ENCODE measurements at places on chromosomes 5 and 9. TPM values are rescaled to one million over a fixed set of nuclear protein-coding genes. Genes with fewer than 3 reads are reported as not detected.
A peak's percentile ranks its signal among the peaks of the same experiment; 100 is the strongest.

TLX3 gene
- not detected for total RNA-seq

MSANTD3 gene
- total RNA-seq, result 12.2 TPM

KLHL3 gene
- total RNA-seq, result 2.0 TPM

EGR1 gene
- total RNA-seq, result 20.0 TPM

GRCh38 chr9:107794259-107794658 is 304.7 kb upstream of the KLF4 start:
- no peak for DNase-seq

GRCh38 chr9:11347437-11347836 is 734.6 kb upstream of the PTPRD start:
- DNase-seq, result no peak

DNA sequence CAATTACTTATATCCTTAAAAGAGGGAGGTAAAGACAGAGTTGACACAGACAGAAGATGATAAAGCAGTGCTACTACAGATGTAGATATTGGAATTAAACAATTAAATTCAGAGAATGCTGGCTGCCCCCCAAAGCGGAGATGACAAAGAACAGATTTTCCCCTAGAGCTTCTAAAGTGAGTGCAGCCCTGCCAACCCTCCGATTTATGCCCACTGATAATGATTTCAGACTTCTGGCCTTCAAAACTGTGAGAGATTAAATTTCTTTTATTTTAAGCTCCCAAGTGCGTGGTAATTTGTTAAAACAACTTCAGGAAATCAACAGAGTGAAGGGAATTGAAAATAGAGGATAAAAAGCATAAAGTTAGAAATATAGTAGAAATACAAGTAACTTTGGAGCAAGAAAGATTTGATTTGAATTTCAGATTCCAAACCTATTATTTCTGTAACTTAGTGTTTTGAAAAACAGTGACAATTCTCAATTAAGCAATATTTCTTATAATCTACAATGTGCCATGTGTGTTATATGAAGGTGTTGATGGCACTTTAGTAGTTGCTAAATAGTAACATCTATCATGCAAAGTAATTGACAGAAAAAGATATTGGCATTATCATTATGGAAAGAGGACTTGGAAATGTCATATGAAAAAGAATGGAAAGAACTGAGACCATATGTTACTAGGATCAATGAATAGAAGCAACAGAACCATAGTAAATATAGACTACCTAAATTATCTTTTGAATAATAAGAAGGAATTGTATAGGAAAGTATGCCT is 946.4 kb upstream of the PTPRD start:
- DNase-seq, result no peak

DNA sequence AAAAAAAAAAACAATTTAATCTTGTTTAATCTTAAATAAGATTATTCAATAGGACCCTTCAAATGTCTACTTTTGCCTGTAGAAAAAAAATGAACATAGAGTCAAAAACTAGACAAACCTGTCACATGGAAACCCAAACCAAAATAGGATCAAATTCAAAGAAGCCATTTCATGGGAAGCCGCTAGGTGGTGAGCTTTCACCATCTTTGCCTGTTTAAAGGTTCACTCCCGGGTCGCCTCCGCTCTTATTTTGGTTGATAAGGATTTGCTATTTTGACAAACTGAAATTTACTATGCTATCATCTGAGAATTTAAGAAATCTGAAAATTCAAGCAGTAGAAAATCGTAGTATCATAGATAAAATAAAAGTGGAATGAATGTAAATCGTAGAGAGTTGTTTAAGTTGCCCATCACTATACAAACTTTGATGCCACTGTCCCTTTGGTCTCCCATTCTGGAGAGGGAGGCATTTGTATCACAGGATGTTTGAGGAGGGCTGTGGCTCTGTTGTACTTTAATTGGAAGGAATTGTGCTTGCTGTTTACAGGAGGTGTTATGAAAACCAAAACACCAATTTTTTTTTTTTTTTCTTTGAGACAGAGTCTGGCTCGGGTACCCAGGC is 43.5 kb upstream of the DNAH5 start:
- no peak for DNase-seq

- DNase-seq, result no peak
Measured at GRCh38 chr5:64685866-64686265, 4.4 kb upstream of the SHISAL2B start.

DNA sequence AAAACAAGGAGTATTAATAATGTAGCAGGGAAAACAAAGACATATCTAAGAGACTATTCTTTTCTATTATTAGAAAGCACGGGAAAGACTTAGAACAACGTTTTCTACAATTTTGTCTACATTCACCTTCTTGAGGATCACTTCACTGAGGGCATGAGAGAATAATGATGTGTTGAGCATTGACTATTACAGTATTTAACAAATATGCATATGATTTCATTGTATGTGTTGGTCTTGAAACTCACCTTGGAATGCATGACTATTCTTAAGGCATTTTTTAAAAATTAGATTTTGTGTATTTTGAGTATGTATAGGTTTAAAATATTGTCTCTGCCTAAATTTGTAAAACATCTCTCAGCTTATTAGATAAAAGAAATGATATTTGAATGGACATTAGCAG is 1.2 kb downstream of the FSD1L start:
- no peak for DNase-seq

DNA sequence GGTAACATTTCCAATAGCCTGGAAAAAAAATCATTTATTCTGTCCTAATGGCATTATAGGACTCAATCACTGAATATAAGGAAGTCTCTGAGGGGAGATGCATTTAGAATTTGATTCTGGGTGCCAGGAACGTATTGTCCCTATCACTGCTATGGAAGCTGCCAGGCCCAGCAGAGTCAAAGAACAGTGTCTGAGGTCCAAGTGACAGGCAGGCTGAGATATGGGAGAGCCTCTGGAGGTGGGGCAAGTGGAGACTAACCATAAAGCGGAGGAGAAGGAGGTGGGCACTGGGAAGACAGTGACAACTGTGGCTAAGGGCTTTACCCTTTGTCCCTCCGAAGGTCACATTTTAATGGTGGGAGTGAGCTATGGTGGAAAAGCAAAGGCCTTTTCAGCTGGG is 505.5 kb downstream of the CTNND2 start:
- no peak for DNase-seq

DNA sequence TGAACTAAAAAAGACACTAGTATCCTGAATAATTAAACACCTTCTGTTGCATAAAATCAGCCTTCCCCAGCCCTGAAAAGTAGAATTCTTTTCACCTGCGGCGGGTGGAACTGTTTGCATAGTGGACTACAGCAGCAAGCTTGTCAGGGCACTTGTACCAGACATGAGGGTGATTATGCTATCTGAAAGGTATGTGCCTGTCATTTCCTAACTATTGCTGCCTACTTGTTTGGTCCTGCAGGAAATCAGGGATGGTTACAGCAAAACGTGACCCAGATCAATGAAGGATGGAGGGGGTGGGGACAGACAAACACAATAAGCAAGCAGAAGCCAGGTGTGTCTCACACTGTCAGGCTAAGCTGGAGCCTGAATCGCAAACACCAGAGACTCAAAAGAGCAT is 385.6 kb downstream of the MLLT3 start:
- DNase-seq, result no peak

DNA sequence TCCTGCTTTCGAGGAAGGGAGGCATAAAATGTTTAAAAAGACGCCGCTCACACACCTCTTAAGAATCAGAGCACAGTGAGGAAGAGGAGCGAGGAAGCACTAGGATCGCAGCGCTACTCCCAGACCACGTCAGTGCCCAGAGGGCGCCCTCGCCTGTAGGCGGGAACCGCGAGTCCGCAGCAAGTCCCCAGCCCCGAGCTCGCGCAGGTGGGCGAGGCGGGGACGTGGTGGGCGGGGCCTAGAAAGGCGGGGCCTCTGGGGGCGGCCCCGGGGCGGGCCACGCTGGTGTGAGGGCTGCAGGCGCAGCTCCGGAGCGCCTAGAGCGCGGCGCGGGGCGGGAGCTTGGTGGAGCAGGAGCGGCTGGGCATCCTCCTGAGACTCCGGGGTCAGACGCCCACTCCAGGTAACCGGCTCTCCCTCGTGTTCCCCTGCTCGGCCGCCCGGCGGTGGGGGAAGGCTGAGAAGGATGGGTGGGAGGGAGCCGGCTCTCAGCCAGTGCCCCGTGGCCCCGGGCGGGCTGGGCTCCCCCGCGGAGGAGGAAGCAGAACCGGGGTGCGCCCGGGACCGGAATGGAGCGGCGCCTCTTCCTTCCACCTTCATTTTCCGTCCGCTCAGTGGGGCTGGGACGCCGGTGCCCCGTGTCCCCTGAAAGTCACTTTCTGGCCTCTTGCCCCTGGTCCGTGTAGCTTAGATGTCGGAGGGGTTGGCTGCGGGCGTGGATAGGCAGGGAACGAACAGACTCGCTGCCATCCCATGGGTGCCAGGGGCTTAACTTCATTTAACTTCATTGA is at the start of gene GCNT1:
GCNT1 (plus strand) TSS at position 280 of the 791 bp plus-strand sequence. CDS start 43,200 bp downstream, outside the sequence.
- DNase-seq, result peak; percentile 88

DNA sequence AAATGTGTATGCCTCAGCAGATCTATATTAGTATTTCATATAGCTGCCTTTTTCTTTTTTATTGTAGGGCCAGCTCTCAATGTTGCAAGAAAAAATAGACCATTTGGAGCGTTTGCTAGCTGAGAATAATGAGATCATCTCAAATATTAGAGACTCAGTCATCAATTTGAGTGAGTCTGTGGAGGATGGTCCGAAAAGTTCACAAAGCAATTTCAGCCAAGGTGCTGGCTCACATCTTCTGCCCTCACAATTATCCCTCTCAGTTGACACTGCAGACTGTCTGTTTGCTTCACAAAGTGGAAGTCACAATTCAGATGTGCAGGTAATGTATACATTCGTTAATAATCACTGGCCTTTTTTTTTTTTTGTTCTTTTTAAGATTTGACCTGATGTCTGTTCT is 23.7 kb downstream of the MAN2A1 start:
- DNase-seq, result no peak

DNA sequence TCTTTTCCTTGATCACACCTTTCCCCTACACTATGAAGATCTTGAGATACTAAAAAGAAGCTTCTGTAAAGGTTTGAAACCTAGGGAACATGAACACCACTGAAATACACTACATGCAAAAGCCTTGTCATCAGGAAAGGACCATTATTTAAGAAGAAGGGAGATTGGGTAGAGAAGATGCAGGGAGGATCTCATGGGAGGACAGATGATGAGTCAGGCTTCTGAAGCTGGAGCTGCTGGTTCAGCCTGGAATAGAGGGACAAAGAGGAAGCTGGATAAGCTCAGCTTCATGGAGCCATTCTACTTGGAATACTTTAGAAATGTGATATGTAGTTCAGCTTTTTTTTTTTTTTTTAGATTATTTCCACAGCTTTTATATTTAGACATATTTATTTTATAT is 169.8 kb downstream of the MAN2A1 start:
- no peak for DNase-seq

- DNase-seq, result peak; percentile 65
Measured at GRCh38 chr9:127555840-127556820, 55.9 kb upstream of the STXBP1 start.

DNA sequence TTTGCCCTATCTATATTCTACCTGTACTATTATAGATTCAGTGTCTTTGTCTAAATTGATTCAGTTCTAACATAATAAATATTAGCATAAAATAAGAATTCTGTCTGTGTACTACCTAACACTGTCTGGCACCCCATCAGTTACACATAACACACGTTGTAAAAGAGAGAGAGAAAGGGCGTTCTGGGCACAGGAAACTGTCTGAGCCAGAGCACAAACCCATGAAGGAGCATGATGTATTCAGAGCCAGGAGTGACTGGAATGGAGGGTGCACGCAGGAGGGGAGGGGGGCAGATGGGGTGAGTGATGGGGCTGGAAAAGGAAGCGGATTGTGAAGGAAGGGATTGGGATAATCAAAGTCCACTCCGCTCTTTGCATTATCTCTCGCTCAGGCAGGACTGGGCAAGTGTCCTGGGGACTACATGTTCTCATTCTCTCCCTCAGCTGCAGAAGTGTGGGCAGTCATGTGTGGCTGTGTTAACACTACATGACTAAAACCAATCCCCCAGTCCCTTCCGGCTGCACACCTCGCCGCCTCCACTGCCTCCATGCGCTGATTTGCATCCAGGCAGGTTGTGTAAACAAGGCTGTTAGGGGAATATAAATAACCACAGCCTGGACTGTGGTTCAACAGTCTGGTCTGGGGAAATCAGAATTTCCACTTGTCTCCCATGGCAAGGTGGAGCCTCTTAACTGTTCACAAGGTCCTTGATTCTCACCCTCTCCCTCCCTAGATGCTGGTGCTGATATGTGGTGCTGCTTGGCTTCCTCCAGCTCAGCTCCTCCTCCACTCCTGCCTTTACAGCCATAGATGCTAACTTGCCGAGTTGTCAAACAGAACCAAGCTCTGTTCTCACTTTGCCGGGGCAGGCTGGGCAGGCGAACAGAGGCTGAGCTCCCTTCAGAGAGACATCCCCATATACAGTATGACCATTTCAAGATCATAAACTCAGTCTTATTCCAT is 367.5 kb upstream of the BRINP1 start:
- no peak for DNase-seq

DNA sequence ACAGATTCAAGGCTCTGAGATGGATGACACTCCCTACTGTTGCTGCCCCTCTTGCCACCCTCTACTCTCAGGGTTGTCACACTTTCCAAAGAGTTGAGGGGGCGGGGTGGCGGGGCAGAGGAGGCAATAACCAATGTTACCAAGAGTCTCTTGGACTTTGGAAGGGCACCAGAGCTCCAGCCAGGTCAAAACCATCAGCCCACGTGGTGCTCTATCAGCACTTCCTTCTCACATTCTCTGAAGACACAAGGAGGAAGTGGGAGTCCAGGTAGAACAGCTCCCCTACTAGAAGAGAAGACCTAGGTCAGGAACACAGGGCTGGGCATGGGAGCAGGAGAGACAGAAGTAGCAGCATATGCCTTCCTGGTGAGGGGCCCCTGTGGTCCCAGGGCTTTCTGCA is 33.0 kb upstream of the PIK3R1 start:
- DNase-seq, result no peak

DNA sequence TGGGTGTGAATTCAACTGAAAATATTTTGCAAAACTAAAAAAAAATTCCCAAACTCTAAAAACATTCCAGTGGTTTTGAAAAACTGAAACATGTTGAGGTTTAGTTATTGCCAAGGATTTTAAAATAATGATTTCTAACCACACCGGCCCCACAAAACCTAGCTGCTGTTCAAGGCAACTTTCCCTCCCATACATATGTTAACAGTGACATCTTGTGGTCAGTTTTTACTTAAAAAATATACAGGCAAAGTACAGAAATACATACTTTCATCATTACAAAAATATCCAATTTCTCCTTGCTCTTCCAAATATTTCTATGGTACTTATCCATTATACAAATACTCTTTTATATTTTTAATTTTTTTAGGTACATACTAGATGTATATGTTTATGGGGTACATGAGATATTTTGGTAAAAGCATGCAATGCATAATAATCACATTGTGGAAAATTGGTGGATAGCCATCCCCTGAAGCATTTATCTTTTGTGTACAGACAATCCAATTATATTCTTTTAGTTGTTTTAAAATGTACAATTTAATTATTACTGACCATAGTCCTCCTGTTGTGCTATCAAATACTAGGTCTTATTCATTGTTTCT is 34.4 kb upstream of the MRPS30 start:
- DNase-seq, result no peak

Measured in activated T-cell treated with anti-CD3 and anti-CD28 coated beads, Interleukin-2, amount 50 U/mL, for 4 hours (primary cell).